ENCODE measurements at places on chromosomes 11 and 22.

- DNase-seq, result no peak
Measured at GRCh38 chr11:2807025-2807681, 78.4 kb downstream of the CDKN1C start.

GRCh38 chr11:92820860-92821259 lies 148.6 kb upstream of the MTNR1B start:
- no peak for DNase-seq

DNA sequence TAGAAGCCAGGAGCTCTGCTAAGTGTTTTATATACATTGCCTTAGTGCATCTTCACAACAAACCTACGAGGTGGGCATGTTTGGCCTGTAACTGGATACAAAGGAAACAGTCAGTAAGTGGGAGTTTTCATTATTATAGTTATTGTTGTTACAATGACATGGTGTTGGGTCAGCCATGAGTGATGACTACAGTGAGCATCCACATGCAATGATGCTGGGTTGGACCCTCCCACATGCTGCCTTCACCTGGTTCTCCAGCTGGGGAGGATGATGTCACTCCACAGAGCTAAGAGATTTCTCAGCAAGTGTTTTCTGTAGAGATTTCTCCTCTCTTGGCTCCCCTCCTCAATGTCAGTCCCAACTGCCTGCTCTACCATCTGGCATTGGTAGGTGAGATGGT lies 59.3 kb downstream of the EHF start:
- no peak for DNase-seq

DNA sequence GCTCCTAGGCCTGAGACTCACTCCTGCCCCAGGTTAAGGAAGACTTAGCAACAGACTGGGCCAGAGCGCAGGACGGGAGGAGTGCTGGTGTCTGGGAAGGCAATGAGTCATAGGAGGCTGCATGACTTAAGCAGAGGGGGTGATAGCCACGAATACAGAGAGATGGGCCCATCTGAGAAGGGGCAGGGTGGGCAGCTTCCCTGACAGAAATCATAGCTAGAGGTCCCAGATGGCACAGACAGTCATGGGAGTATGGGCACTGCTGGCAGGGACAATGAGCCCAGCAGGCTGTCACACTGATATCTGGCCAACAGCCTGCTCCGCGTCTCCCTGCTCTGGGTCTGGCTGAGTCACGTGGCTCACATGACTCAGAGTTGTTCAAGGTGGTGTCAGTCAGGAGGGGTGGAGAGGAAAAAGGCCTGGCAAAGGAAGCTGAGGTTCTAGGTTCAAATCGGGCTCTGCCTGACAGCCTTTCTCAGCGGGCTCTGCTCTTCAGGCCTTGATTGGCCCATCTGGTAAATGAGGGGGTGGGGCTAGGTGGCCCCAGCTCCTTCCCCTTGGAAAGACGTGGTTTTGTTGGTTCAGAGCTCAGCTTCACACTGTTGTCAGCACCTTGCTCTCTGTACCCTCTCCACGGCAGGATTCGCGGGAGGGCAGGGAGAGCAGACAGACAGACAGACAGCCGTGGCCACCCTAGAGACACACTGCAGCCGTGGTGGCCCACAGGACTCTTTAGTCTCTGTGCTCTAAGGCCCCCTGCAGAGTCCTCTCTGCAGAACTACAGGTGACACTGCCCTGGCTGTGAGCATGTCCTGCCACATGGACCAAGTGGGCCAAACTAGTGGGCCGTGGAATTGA lies 47.8 kb downstream of the DBX1 start:
- DNase-seq, result peak; percentile 76

- no peak for DNase-seq
Measured at GRCh38 chr22:42383287-42383686, 48.9 kb downstream of the NFAM1 start.

DNA sequence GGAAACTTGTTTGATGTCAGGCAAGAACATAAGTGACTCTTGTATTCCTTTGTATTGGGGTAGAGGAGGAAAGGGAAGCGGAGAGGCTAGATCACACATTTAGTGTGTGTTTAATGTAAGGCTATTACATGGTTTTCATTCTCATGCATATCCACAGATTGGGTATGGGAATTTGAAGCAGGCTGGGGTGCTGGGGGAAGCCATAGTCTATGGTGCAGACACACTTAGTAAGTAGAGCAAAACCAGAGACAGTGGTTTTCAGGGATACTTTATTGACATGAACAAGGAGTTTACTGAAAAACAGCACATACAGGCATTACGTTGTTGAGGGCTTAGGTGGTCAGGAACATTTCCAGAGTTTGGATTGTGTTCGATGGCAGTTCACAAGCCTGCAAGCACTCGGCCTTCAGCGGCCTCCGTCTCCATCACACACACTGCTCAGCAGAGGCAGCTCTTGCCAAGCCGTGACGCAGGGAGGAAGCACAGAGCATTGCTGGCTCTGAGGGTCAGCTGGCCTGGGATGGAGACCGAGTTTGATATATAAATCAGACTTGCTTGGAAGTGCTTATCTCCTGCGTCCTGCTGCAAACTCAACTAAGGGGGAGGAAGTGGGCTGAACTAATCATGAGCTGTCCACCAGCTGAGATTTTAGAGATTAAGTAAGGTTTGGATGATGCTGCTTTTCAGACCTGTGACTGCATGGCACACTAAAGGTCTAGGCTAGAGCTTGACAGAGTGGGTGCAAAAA lies 25.3 kb downstream of the SCN3B start:
- DNase-seq, result no peak

Measured in hematopoietic multipotent progenitor cell treated with erythropoietin and hydrocortisone succinate and interleukin-3 and kit ligand, for 15 days (in vitro differentiated cells).